ENCODE measurements at places on chromosomes 2 and 18.

- DNase-seq: no peak
Observed at GRCh38 chr2:20352581-20353216, 2.1 kb upstream of the PUM2 start.

GRCh38 chr18:58867281-58867961, 2.7 kb downstream of the ZNF532 start:
- no peak for DNase-seq

DNA sequence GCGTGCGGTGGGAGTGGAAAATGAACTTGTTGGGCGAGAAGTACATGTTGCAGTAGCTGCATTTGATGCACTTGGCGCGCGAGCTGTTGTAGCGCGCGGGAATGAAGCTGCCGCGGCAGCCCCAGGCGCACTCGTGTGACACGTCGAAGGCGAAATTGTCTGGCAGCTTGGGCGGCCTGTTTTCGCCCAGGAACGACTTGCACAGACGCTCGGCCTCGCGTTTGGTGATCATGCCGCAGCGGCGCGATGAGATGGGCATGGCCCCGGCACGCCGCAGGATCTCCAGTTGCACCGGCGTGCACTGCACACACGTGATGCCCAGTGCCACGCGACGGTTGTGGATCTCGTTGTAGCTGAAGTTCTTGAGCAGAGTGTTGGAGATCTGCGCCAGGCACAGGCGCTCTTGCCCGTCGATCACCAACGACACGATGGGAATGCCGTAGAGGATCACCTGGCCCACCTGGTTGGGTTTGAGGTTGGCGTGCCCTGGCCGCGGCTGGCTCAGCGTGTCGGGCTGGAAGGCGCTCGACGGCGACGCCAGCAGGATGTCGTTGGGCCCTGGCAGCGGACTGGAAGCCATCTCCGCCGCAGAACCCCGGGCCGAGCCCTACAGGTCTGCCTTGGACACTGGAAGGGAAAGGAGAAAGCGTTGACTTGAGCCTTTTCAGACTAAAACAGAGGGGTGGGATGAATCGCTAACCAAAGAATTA, 2.7 kb downstream of the SKOR2 start:
- no peak for DNase-seq

DNA sequence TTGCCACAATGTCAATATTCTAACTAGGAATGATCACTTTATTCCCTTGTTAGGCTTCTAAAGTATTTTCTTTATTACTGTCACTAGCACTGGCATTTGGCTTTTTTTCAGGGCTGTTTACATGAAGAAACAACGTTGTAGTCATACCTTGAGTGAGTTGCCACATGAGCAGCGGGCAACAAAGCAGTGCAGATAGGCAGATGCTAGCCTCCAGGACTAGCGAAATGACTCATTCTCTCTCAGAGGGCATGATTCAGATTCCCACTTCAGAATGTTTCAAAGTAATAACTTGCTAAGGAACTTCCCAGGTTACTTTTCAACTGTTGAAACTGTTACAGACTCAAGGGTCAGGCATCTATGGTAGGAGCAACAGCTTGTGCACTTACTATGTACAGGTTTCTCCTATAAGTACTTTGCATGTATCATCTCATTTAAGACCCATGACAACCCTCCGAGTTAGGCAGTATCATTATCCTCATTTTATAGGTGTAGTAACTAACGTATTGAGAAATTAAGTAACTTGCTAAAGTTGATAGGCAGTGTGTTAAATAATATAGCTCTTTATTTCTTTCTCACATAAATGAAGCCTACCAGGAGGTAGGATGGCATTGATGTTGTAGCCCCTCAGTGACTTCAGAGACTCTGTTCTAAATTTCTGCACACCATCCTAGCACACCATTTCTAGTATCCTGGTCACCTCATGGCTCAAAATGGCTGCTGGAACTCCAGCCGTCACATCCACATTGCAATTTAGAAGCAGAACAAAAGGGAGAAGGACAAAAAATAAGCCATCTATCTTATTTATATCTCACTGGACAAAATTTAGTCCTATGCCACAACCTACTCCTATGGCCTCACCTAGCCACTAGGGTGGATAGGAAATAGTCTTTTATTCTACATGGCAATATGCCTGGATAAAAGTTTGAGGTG, 83.3 kb downstream of the ICOS start:
- no peak for DNase-seq

DNA sequence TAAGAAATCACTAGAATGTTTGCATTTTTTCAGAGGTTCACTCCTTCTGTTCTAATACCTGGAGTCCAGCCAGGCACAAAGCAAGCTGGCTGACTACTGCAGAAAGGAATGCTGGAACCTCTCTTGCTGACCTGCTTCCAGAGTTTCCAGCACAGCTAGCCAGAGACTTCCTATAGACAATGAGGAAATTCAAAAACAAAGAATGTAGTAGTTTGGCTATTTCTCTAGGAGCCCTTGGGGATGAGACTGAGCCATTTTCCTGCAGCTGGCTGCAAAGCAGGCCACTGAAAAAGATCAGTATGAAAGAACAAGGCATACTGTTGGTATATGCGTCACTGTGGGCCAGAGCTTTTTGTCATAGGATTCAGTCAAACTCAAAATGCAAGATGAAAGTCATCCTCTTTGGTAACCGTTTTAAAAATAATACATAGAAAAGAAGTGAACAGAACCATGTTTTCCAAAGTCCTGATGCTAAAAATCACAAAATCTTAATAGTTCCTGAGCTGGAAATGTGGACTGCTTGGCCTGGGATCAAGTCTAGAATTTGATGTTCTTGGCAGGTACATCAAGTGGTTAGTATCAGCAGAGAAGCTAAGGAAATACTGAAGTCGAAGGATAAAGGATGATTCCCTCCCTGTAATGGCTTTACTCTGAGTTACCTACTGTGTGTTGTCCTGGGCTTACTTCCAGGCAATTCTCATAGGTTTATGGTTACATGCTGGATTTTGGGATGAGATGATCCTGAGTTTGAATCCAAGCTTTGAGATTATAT, 9.0 kb upstream of the DSEL start:
- DNase-seq: peak; percentile 97

- no peak for DNase-seq
Observed at GRCh38 chr18:31776093-31776492, 15.4 kb upstream of the SLC25A52 start.

DNA sequence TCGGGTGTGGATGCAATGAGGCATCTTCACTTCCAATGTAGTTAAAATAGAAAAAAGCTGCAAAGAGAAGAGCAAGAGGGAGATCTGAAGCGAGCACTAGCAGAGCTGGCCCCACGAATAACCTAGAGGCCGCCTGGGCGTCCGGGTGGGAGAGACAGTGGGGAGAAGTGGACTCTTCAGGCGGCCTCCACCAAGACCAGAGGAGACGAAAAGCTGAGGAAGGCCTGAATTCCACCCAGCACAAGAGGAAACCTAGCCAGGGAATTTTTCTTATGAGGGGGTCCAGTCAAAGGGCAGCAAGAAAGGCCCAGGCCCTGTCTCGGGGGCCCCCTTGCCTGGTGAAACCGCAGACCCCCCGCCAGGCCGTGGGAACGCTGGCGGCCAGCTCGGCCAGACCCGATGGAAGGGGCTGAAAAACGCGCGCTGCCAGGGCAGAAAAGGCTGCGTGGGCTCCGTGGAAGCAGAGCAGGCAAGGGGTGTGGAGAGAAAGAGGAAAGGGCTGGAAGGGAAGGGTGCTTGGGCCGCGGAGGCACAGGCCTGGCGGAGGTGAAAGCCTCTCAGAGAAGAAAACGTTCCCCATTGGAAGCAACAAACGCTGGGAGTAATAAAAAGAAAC, 69.2 kb downstream of the KCTD1 start:
- DNase-seq: no peak

DNA sequence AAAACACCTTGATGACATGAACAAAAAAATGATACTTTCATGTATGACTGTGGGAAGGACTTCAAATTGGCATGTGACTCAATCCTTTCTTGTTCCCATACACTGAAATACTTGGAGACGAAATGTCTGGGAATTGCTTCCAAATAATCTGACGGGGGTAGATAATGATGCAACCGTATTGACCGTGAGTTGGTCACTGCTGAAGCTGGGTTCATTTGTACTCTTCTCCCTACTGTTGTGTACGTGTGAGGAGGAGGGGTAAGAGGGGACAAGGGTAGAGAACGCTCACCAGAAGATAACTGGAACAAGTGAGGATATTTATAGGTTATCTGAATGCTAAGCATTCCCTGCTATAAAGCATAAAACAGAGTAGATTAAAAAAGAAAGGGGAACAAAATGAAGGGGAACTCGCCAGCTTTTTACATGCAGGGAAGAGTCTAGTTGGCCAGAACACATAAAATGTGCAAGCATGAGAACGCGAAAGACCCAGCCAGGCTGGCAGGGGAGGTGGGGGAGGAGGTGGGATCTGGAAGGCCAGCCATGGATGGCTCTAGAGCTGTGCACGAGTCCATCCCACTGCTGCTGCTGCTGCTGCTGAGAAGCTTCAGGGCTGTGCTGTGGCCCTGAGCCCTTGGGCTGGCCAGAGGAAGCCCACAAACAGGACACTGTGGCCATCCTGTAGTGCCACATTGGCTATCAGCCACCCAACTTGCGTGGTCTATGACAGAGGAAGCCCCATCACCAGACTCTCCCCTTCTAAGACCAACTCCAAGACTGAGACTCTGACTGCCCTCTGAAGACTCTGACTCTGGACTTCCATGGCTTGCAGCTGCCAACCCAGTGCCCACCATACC, 15.2 kb upstream of the CETN1 start:
- DNase-seq: no peak

GRCh38 chr2:99190548-99190947, 9.6 kb downstream of the MRPL30 start:
- no peak for DNase-seq

GRCh38 chr18:76963936-76964335, 141.6 kb downstream of the ZNF236 start:
- no peak for DNase-seq

GRCh38 chr2:11872948-11873269, 126.5 kb downstream of the LPIN1 start:
- no peak for DNase-seq

DNA sequence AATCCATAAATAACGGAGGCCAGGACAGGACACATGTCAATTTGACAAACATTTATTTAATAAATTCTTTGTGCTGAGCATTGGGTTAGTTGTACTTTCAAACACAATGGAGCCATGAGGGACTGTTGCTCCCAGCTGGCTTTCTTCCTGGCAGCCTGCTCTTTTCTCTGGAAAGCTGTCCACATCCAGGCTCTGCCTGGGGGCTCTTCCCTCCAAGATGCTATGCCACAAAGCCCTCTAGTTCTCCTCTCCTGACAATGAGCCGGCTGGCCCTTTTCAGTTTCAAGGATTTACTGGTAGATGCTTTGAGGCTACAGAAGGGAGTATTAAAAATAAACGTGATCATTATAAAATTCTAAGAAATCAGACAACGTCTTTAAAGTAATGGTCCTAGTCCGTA, 44.1 kb upstream of the SLC14A2 start:
- no peak for DNase-seq

DNA sequence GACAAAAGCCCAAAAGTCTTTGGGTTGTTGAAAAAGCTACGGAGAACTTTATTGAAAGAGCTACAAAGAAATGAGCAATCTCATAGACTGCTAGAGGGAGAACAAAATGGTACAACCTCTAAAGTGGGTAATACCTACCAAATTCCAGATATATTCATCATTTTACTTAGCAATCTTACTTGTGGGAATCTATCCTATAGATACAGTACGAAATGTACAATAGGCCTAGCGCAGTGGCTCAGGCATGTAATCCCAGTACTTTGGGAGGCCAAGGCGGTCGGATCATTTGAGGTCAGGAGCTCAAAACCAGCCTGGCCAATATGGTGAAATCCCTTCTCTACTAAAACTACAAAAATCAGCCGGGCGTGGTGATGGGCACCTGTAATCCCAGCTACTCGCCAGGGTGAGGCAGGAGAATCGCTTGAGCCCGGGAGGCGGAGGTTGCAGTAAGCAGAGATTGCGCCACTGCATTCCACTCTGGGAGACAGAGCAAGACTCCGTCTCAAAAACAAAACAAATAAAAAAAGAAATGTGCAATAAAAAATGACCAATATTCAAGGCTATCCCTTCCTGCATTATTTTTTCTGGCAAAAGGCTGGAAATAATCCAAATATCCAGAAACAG, 10.1 kb downstream of the EXOC6B start:
- DNase-seq: no peak

- no peak for DNase-seq
Observed at GRCh38 chr2:197997083-197997541, 192.7 kb downstream of the PLCL1 start.

DNA sequence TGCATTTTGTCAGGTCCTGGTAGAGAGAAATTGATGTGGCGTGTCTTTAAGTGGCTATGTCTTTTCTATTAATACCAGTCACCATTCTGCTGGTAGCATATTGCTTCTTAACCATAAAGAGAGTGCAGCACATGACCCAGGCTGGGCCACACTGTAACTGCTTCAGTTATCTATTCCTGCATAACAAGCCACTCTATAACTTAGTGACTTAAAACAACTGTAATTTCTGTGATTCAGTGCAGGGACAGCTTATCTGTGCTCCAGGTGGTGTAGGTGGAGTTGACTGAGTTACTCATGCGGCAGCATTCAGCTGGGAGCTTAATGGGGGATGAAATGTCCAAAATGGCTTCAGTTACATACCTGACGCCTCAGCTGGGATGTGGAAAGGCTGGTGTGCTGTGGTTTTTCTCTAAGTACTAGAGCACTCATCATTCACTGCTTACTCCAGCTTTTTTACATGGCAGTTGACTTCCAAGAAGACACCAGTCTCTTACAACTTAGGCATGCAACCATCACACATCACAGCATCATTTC, 742.4 kb downstream of the SATB2 start:
- DNase-seq: no peak

DNA sequence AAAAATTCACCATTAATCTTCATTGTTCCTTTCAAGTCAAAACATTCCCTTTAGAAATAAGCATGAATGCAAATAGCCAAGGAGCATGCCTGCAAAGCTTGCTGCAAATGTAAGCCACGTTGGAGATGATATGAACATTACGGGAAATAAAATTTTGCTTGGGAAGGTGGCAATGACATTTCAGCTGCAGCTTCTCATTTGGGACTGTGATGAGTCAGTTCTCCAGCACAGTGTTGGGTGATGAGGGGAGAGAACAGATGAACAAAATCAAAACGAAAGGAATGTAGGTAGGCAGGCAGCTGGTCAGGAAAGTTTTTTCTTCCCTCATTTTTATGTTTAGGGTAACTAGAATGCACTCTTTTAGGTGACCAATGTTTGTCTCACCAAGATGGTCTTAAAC, 65.3 kb upstream of the CHRNA1 start:
- no peak for DNase-seq

All from AG04450 (cell line).